ENCODE measurements at places on chromosomes 3 and 15.

DNA sequence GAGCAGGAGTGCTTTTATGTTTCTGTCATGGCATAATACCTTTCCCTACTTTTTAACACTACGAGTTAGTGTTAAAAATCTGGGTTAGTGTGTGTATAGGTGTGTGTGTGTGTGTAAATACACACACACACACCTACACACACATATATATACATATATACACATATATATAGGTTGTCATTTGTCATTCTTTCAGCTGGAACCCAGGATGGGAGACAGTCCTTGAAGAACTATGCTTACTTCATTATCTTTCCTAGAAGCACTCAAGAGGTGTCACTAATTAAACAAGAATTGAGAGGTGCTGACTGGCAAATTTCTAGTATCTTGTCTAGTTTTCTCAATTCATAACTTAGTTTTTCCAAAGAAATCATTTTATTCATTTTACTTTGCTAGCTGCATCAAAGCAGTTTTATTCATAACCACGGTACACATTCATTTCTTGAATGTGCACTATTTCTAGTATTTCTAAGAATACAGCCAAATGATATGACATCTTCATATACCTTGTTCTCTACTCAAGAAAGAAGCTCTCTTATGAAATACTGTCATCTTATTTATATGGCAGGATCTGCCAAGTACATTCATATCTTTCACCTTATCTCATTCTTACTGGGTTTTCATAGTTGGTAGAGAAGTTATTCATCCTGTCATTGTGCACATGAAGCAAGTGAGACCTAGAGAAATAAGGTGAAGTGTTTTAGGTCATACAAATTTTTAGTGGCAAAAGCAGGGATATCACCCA is 46.6 kb downstream of the ISL2 start:
- no peak for DNase-seq

DNA sequence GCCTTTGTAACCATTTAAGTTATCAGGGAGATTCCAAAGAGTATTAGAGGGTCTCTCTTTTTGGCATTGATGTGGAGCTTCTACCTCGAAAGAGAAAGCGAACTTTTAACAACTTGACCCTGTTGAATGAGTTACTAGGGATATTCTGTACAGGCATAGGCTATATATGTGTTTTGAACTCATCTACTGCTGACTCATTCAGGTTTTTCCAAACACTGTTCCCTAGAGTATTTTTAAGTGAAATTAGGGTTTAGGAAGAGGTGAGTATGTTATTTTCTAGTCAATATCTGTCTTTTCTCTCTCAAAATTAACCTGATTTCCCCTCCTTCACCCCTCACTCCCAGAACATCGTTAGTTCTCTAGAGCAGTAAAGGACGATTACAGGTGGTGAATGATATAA is 228.1 kb upstream of the C2CD4B start:
- DNase-seq: no peak

DNA sequence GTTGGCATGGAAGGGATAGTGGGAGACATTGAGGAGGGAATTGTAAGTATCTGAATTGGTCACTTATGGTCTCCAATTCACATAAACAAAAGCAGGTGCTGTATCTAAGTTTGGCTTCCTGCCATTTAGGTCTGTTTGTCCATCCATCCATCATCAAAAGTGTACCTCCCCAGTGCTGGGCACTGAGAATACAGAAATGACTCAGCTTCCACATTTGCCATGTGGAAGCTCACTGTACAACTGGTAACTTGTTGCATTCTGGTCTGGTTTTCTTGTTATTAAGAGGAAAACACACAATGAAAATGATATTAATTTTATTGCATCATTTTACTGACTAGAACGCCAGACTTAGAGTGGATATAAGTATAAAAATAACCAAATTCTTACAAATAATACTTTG is 30.9 kb upstream of the MUC13 start:
- no peak for DNase-seq

GRCh38 chr3:52237006-52237656 is 1.8 kb downstream of the TWF2 start:
- DNase-seq: no peak

GRCh38 chr3:46908294-46908985 is 30.9 kb downstream of the PTH1R start:
- DNase-seq: no peak

DNA sequence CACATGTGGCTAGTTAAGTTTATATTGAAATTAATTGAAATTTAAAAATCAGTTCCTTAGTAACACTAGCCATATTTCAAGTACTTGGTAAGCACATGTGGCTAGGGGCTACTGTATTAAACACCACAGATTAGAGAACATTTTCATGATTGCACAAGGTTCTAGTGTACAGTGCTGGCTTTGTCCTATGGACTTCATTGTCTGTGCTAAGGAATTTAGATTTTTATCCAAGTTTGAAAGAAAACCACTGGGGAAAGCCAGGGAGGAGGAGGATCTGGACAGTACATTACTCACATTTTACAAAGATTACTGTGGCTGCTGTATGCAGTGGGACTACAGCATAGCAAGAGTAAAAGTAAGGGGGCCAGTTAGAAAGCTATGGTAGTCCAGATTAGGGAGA is 13.9 kb downstream of the STAC start:
- no peak for DNase-seq

- no peak for DNase-seq
Observed at GRCh38 chr3:15405448-15406050, 21.8 kb downstream of the METTL6 start.

GRCh38 chr15:59532770-59533379 is 78.7 kb upstream of the GCNT3 start:
- no peak for DNase-seq

GRCh38 chr3:120597445-120598049 is 1.4 kb downstream of the NDUFB4 start:
- no peak for DNase-seq

DNA sequence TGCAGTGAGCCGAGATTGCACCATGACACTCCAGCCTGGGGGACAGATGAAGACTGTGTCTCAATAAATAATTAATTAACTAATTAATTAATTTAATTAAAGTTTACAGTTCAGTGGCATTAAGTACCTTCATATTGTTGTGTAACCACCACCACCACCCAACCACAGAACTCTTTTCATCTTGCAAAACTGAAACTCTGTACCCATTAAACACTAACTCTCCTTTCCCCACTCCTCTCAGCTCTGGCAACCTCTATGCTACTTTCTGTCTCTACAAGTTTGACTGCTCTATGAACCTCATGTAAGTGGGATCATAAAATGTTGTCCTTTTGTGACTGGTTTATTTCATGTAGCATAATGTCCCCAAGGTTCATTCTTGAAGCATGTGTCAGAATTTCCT is 259.3 kb upstream of the MDFIC2 start:
- DNase-seq: no peak

DNA sequence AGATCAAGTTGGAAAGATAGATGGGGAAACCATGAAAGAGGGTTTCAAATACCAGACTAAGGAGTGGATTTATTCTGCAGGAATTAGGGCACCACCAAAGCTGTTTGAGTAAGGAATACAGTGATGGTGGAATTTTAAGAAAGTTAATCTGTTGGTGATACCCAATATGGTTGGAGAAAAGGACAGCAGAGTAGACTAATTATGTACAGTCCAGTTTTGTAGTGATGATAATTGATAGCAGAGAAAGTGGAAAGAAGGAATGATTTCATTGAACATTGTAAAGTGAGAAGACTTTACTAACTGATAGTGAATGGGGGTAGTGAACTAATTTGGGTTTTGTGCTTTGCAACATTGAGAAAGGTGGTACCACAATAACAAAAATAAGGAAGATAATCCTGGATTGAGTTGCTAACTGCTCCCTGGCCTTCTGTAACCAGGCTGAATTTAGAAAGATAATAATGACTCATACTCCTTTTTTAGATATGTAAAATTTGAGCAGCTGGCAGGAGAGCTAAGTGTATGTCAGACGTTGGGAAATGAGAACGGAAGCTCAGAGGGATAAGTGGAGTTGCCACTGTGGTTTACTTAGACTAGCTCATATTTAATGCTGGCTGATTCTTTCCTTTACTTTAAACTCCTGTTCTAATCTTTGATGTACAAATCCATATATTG is 16.9 kb downstream of the TCAIM start:
- no peak for DNase-seq

DNA sequence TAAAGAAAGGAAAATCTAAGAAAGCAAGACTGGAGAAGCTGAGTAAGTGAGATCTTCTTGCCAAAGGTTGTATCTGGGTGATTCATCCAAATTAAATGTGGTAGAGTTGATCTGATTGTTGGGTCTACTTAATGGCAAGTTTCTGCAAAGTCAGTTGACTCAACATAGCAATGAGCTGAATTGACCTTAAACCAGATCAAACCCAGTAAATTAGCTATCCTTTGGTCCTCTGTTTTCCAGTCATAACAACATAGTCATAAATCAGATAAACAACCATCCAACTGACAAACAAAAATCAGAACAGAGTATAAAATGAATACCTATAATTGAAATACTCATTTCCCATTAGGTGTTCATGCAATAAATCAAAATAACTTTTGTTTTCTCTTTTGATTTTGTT is 142.6 kb upstream of the CFAP20DC start:
- no peak for DNase-seq

GRCh38 chr3:38740537-38740936 is 75.5 kb downstream of the SCN10A start:
- no peak for DNase-seq

- no peak for DNase-seq
Observed at GRCh38 chr3:171099911-171100310, 73.4 kb upstream of the SLC2A2 start.

GRCh38 chr3:169227911-169228310 is 435.6 kb downstream of the MECOM start:
- DNase-seq: no peak

DNA sequence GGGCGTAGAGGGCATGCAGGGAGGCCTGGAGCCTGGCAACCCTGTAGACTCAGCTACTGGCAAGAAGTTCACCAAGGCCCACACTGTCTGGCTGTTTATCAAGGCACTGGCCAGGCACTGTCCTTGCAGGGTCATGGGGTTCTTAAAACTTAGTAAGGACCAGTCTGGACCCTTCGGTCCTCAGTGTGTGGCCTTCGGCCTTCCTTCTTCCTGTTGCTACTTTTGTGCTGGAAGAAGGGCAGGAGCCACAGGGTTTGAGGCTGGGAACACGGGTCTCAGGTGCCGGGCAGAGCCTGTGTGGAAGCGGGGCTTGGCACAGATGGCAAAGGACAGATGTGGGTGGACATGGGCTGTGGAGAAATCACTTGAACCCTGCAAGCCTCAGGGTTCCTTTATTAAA is 76.6 kb downstream of the SNRK start:
- no peak for DNase-seq

DNA sequence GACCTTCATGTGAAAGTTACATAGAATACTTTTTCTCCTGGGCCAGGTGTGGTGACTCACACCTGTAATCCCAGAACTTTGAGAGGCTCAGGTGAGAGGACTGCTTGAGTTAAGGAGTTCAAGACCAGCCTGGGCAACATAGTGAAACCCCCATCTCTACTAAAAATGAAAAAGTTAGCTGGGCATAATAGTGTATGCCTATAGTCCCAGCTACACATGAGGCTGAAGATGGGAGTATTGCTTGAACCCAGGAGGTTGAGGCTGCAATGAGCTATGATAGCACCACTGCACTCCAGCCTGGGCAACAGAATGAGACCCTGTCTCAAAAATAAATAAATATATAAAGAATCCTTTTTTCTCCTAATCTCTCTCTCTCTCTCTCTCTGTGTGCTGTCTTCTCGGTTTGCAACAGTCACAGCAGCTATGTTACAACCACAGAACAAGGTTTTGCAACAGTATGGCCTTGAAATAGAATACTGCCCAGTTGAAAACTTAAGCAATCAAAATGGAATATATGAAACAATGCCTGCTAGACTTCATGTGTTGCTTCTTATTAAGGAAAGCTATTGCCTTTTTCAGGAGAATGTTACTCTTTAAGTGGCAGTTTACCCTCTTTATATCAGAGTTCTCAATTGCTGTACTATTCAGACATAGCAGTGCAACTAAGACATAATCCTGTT is 12.3 kb upstream of the DENND4A start:
- no peak for DNase-seq
